ENCODE measurements at places on chromosomes 3 and 15. TPM values are rescaled to one million over a fixed set of nuclear protein-coding genes. Genes with fewer than 3 reads are reported as not detected.

The KIF23 gene
- 35.0 TPM for polyA plus RNA-seq

The POLQ gene
- 5.8 TPM for polyA plus RNA-seq

The NIPA2 gene
- 54.9 TPM for polyA plus RNA-seq

The TMC3 gene
- 0.16 TPM for polyA plus RNA-seq

The PLA1A gene
- 8.0 TPM for polyA plus RNA-seq

The NLGN1 gene
- 1.5 TPM for polyA plus RNA-seq

The TSEN2 gene
- polyA plus RNA-seq: 35.3 TPM

Measured in renal pelvis (tissue), 12 donors.